Neuronal stem cell (in vitro differentiated cells): ENCODE measurements at places on chromosomes 3 and 15.

GRCh38 chr3:154759966-154760365, 320.2 kb upstream of the MME start:
- DNase-seq: no peak

GRCh38 chr15:68415061-68415460, 16.9 kb downstream of the ITGA11 start:
- DNase-seq: no peak

GRCh38 chr3:28623106-28623505, 274.5 kb upstream of the AZI2 start:
- no peak for DNase-seq

GRCh38 chr3:145889730-145890129, 271.3 kb downstream of the PLOD2 start:
- DNase-seq: no peak

- no peak for DNase-seq
Observed at GRCh38 chr15:65038836-65039235, 6.4 kb upstream of the SLC51B start.

DNA sequence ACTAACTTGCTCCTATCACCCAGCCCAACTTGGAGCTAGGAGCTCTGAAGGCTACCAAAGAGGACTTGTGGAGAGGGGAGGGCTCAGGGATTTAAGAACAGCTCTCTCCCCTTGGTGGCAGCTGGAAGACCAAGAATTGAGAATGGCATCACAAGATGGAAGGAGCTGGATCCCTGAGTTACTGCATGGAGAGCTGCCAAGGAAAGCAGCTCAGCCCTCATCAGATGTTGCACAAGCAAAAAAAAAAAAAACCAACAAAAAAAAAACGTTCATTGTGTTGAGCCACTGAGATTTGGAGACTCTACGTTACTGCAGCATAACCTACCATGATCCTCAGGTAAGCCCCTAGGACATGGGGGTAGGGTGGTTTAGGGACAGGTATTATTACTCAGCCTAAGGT, 41.0 kb downstream of the ITGB5 start:
- DNase-seq: no peak

- no peak for DNase-seq
Observed at GRCh38 chr15:79161837-79162508, 71.4 kb upstream of the RASGRF1 start.

DNA sequence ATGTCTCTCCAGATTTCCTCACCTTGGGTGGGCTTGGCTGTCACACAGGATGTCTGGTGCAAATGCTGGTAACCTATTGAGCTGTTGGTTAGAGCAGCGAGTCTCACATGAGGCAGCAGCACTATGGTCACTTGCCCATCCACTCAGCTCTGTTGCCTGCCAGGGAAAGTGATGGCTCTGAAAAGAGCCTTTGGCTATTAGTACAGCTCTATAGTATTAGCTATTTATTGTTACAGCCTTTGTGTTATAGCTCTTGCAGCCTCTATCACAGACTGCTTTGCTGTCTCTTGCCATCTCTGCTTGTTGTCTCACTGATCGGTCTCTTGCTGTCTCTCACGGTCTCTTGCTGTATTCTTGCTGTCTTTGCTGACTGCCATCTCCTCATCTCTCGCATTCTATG, 114.3 kb downstream of the MFSD1 start:
- no peak for DNase-seq

GRCh38 chr3:120364821-120365220, 15.7 kb upstream of the LRRC58 start:
- DNase-seq: no peak

DNA sequence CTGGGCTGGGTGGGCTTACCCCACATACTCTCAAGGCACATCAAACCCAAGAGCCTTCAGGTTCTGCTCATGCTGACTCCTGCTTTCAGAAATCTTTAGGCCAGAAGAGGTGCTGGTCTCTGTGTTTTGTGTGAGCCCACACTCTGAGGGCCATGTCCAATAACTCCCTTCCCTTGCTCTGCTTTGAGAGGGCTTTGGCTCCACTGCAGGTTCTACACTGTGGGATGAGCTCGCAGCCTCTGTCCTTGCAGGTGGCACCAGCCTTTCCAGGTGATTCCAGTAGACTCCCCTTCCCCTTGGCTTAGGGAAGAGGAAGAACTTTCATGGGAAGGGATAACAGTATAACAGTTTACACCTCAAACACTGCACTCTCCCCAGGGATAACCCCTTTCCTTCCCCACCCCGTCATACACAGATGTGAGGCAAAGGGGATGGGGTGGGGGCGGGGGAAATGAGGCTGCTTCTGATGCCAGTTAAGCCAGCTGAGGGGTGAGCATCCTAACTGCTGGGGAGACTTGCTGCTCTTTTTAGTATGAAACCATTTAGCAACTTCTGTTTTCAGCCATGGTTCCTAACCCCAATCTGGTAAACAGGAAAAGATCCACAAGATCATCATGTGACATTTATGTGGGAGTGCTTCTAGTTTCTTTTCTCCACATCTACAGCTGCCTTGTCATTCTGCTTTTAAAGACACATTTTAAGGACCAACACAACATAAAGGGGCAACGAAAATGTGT, 262.4 kb downstream of the SLC9A9 start:
- no peak for DNase-seq

DNA sequence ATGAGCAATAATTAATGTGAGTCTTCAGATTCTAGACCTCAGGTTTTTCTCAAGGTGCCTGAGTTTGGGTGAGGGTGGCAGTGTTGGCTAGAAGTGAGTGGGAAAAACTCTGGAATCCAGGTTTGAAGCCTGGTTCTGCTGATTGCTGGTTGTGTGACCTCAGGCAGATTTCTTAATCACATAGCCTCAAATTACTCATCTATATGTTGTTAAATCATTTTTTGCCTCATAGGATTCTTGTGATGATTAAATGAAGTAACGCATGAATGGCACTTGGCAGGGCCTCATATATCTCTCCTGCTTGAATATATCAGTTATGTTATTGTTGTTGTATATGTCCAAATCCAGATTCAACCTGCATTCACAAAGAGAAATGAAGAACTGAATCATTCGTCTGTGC, 60.5 kb downstream of the NR2F2 start:
- DNase-seq: no peak

DNA sequence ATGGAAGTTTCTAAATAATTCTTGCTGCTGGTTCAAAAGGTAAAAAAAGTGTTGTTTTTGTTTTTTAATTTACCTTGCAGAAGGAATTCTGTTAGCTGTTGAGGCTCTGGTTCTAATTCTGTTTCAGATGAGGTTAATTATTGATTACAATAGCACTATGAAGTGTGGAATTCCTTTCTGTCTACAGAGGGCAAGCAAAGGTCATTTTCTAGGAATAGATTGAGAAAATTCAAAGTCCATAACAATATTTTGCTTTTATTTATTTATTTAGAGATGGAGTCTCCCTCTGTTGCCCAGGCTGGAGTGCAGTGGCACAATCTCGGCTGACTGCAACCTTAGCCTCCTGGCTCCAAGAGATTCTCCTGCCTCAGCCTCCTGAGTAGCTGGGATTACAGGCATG, 789.6 kb downstream of the GRM7 start:
- no peak for DNase-seq

DNA sequence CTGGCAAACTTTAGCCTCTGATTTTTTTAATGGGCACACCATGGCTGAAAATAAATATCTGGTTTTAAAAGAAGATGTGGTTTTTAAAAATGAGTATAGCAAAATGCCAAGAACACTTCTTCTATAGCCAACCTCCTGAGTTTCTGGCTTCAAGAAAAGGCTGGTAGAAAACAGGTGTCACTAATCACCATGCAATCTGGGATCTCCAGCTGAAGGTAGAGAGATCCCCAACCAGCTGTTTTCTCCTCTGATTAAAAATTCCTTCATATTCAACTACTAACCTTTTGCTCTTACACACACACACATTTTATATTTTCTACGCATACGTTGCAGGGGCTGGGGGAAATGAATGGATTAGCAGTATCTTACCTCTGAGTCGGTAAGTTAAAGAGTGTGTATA, 279.6 kb upstream of the ROBO2 start:
- DNase-seq: no peak

- no peak for DNase-seq
Observed at GRCh38 chr15:77772641-77773402, 140.1 kb upstream of the LINGO1 start.

DNA sequence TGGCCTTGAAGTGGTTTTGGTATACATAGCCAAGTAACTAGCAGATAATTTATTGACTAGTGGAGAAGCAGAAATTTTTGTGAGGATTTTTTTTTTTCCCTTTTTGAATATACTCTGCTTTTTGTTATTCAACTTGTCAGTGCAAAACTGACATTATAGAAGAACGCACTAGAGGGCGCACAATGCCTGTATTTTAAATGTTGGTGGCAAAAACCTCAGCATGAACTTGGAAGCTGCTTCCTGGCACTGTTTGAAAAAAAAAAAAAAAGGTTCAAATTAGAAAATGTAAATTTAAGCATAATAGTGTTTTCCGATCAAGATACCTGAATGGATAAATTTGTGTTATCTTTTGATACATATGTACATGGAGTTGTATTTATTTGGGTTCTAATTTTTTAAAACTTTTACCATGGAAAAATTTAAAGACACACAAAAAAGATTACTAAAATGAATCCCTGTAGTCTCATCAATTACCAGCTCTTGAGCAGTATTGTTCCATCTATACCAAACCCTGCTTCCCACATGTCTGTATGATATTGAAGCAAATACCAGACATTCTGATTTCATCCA, 56.0 kb downstream of the SLC25A26 start:
- DNase-seq: peak; percentile 61

DNA sequence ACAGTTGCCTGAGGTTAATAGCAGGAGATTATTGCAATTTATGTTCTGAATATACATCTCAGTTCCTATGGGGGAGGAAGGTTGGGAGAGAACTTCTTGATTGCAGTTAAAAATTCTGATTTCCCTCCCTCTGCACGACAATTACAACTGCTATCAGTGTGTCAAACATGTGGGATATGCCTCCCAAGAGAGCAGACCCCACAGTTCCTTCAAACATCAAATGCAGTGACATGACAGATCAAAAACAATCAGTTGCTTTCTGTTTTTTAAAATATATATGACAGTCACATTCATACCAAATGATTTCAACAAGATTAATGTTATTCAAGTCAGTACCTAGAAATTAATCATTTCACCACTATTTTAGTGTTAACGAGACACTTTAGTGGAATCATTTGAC, 639.0 kb downstream of the EDEM1 start:
- DNase-seq: no peak

DNA sequence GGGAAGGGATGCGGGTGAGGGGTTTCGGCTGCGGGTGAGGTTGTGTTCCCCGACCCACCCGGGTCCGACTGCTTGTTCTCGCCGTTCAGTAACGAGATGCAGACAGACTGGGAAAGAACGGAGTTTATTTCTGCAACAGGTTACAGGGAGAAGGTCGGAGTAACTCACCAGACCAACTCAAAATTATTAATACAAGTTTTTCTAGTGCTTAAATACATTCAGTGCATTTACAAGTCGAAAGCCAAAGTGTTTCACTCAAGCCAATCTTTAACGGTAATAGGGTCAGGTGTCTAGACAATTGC, 492 bp upstream of the HIGD1A start:
- no peak for DNase-seq

GRCh38 chr3:107453504-107453903, 69.3 kb upstream of the BBX start:
- no peak for DNase-seq

DNA sequence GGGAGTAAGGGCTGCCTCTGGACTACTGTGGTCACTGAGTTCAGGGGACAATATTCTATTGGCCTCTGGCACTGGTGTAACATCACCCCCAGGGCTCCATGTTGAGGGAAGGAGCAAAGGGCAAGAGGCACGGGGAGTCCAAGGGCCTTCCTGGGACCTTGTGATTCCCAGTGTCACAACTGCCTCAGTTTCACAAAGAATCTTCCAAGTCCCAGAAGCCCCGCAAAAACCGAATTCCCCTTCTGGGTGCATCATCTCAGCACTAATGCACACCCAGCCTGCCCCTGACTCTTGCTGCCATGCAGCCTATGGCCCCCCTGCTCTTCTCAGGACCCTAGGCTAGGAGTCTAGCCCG, 5.5 kb downstream of the AMOTL2 start:
- DNase-seq: no peak

- no peak for DNase-seq
Observed at GRCh38 chr15:63835211-63835568, 1.4 kb upstream of the HERC1 start.

DNA sequence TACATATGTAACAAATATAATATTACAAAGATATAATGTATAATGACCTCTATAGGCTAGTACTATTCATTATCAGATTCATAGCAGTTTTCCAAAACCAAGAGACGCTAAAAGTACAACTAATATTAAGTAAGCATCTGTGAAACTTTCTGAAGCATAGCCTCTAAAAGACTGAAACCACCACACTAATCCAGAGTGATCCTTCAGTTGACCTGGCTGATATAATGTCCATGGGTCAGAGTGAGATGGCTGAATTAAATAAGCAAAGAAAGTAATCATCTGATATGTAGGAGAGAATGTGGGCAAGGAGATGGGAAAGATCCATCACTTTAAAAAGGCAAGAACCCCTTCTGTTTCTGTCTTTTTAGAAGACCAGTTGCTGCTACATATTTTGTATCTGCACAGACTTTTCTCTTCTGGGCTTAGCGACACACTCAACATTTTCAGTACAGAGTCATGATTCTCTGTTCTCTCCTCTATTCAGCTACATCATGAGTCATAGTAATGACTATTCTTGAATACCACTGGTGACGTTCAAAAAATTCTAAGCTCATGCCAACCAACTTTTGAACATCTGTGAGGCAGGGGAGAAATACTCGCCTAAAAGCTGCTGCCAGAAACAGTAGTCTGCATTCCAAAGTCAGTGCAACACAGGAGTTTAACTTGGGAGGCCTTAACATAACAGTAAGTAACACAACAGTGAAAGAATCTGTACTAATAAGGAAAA, 149.6 kb downstream of the MAGI1 start:
- no peak for DNase-seq

- no peak for DNase-seq
Observed at GRCh38 chr3:46092702-46093080, 65.4 kb upstream of the XCR1 start.

- DNase-seq: no peak
Observed at GRCh38 chr3:33064929-33065328, 32.0 kb downstream of the GLB1 start.

DNA sequence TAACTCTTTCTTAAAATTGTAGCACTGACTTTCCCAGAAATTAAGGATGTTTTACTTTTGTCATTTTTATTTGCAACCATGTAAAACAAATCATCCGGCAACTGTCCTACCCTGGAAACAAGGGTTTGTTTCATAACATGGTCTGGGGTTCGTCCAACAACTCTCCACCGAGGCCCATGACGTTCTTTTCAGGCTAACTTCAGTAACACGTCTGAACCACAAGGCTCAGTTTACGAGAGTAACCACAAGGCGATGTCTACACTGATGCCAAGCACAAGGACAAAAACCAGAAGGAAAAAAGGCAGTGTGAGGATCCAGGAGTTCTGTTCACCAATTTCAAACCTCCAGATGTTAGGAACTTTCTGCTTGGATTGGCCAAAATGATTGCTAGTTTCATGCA, 546.1 kb downstream of the NTRK3 start:
- DNase-seq: no peak

- no peak for DNase-seq
Observed at GRCh38 chr15:93829115-93829870, 402.1 kb upstream of the MCTP2 start.
